ENCODE measurements at places on chromosomes 11 and 22.

DNA sequence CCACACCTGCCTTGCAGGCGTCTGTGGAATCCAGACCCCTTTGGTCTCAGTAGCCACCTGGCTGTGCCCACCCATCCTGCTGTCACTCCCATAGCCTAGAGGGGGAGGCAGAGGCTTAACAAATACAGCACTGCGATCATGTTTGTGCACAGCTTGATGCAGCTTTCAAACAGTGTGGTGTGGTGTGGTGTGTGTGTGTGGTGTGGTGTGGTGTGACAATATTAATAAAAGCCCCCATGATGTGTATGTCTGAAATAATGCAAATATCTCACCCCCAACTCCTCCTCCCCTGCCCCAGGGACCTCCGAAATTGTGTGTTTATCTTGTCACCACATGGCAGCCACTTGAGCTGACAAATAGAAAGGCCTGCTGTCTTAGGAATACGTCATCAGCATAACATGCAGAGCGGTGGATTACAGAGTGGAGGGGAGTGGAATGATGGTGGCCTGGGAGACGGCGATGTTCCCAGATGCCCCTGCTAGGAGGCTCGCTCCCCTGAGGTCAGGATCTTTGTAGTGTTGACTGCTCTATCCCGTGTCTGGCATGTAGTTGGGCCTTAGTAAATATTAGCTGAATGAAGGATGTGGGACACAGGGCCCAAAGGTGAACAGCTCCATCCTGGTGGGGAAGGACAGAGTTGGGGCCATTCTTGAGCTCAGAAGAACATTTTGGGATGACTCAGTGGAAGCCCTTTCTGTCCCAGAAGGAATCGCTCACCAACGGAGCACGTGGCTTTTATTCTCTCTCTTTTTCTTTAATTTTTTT, 2.8 kb downstream of the PDXP start:
- DNase-seq, result peak; percentile 35

- DNase-seq, result peak; percentile 28
These were observed 344 bp downstream of the IFT27 start for GRCh38 chr22:36775586-36775963.

DNA sequence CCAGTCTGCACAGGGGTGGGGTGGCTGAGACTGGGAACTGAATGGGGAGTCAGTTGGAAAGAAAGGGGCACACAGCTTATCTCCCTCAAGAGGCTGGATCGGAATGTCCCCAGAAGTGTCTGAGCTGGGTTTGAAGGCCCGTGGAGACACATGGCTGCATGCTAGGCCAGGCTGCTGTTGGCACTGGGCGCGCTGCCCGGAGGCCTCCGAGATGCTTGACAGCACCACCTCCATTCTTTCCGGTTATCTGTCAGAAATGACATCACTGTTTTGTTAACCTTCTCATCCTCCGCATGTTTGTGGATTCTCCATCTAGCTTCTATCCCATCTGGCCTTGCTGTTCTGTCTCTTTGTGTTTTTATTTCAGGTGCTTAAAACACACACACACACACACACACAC, 85.5 kb downstream of the APIP start:
- DNase-seq, result no peak

GRCh38 chr22:31272522-31273446, 19.5 kb downstream of the PIK3IP1 start:
- DNase-seq, result peak; percentile 45

- DNase-seq, result no peak
These were observed 252.0 kb downstream of the AASDHPPT start for GRCh38 chr11:106329273-106330018.

DNA sequence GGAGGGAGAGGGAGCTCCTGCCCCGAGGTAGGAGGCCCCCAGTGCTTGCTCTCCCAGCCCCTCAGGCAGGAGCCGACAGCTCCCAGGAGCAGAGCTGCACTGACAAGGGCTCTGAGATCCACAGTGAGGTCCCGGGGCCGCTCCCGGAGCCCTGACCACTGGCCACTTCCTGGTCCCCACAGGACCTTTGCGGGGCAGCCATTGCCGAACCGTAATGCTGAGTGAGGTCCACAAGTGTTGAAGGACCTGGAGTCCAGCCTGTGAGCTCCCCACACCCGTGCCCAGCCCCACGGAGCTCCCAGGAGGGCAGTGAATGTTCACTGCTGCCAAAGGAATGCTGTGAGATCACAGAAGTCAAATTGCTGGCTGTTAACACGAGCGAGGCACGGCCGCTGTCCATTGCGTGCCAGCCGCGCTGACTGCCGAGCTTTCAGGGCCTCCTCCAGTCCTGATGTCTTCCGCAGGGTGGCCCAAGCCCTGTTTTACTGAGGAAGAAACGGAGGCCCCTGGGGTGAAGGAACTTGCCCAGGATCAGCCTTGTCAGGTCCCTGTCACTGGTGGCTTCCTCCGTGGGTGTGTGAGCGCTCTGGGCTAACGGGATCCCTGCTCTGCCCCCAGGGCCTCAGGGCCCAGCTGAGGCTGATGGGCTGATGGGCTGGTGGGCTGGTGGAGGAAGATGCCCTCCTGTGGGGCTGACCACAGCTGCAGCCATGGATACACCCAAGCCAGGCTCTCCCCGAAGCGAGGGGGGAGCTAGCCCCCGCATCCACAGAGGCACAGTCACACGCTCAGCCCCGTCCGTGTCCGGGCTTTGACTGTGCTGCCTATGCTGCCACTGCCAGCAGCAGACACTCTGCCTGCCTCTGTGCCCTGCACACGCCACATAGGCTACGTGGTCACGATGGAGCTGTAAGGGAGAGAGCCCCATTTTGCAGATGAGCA, 70.8 kb downstream of the WNT7B start:
- no peak for DNase-seq

DNA sequence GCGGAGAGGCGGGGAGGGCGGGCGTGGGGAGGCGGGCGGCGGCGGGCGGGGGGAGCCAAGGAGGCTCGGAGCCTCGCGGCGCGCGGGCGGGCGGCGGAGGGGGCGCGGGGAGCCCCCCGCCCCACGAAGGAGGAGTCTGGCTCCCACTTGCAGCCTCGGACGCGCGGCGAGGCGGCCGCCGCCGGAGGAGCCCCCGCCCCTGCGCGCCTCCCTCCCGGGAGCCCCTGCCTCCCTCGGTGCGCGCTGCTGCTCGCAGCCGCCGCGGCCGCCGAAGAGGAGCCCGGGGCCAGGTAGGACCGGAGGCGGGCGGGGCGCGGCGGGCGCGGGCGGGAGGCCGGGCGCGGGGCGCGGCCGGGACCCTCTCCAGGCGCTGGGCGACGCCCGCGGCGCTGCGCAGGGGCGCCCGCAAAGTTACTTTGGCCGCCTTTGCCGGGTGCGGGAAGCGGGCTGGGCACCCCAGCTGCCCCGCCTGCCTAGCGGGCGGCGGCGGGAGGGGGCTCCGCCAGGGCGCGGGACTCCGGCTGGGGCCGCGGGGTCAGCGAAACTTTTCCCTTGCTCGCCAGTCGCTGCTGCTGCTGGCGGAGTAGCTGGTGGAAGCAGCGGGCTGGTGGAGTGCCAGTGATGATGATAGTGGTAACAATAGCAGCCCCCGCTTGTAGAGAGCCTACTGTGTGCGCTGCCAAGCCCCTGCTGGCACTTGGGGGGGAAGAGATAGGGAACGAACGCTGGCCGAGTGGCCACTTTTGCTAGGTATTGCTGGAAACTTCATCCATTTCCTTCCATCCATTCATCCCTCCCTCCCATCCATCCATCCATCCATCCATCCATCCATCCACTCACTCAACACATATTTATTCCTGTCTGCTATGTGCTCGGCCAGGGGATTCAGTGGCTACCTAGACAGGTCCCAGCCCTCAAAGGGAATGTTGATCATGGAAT, at the start of gene MPPED1:
Gene MPPED1, plus strand, starts transcription at position 146 of the 939 bp plus-strand sequence. CDS start 12,972 bp downstream, outside the sequence.
- no peak for DNase-seq

DNA sequence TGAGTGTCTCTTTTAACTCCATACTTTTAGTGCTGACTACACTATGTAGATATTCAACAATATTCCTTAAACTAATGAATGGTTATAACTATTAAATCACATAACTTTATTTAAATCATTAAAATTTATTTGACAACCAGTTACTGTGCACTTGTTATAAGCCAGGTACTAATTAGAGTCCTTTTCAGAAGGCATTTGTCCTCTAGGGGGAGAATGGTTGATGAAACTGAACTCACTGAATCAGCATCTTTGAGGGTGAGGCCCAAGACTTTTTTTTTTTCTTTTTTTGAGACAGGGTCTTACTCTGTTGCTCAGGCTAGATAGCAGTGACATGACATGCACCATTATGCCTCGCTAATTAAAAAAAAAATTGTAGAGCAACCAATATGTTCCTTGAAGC, 515.6 kb upstream of the CCDC90B start:
- no peak for DNase-seq

- DNase-seq, result no peak
These were observed 14.0 kb downstream of the CAPN5 start for GRCh38 chr11:77080643-77081210.

DNA sequence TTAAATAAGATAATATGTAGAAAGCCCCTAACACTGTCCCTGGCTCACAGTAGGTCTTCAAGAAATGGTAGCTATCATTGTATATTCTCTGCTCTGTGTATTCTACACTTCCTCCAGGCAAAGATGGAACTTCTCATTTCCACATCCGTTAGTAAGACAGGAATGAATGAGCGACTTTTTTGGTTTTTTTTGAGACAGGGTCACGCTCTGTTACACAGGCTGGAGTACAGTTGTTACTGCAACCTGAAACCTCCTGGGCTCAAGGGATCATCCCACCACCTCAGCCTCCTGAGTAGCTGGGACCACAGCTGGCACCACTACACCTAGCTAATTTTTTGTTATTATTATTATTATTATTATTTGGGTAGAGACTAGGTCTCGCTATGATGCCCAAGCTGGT, 2.3 kb upstream of the CLPB start:
- no peak for DNase-seq

DNA sequence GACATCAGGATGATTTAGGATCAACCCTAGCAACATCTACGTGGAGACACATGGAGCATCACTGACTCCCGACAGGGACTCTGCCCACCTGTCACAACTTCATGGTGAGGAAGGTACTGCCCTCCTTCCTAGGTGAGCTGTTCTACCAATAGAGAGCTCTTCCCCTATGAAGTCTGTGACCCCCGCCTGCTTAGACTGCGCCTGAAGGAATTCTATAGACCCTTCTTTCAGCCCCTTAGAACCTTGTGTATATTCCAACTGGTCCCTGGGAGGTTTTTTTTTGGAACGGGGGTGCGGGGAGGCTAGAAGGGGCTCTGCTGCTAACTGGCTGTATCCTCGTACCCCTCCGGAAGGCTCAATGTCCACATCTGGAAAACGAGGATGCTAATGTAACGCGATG, 566 bp downstream of the INTS4 start:
- DNase-seq, result no peak

GRCh38 chr11:69014898-69015549, 2.0 kb upstream of the MRGPRF start:
- no peak for DNase-seq

DNA sequence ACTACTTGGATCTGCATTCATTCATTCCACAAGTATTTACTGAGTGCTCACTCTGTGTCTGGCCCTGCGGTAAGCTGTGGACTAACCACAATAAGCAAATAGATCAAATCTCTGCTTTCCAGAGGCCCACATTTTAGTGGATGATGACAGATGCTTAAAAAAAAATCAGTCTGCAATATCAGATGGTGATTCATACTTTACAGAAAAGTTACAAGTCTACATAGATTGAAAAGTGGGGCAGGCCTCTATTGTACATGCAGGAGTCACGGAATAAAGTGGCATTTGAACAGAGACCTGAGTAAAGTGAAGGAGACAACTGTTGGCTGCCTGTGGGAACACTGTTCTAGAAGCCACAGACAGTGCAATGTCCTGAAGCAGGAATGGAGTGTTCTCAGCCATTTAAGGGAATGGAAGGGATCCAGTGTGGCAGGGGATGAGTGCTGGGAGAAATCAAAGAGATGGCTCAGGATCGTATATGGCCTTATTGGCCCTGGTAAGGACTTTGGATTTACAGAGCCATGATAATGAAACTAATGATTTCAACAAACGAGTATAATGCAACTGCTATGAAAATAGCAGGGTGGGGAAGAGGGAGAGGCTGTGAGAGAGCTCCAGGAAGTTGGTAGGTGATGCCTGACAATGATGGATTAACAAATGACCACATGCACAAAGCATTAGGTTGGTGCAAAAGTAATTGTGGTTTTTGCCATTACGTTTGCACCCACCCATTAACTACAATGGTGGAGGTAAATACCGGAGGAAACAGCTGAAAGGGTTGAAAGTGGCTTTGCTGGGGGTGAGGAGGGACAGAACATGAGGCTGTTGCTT, 31.1 kb downstream of the TMEM45B start:
- no peak for DNase-seq

GRCh38 chr11:22133776-22134175, 59.1 kb upstream of the ANO5 start:
- no peak for DNase-seq

GRCh38 chr11:108891143-108891542, 226.3 kb downstream of the DDX10 start:
- no peak for DNase-seq

GRCh38 chr11:132840191-132840590, 692.1 kb downstream of the OPCML start:
- no peak for DNase-seq

GRCh38 chr11:60973699-60974098, 2.2 kb downstream of the CD6 start:
- DNase-seq, result peak; percentile 53

- DNase-seq, result peak; percentile 62
These were observed 42.4 kb downstream of the KCNJ4 start for GRCh38 chr22:38412435-38413084.

GRCh38 chr22:40414311-40414710, 43.9 kb downstream of the SGSM3 start:
- no peak for DNase-seq

DNA sequence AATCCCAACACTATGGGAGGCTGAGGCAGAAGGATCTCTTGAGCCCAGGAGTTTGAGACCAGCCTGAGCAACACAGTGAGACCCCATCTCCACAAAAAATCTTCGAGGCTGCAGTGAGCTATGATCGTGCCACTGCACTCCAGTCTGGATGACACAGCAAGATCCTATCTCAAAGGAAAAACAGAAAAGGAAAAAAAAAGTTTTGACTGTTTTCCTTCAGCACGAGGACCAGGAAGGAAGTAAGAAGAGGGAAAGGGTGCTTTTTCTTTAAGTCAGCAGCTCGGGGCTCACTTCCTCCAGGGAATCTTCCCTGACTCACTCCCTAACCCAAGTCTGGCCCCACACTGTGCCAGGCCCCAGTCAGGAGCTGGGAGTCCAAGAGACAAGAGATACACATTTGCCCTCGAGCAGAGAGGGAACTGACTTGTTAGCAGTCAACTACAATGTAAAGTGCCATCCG, 14.2 kb downstream of the ARRB1 start:
- DNase-seq, result no peak

- DNase-seq, result no peak
These were observed 5.6 kb downstream of the CCDC82 start for GRCh38 chr11:96384156-96384555.

- no peak for DNase-seq
These were observed 75.2 kb downstream of the ADAMTS15 start for GRCh38 chr11:130523609-130524008.

- DNase-seq, result no peak
These were observed 330.0 kb downstream of the DDX10 start for GRCh38 chr11:108994887-108995286.

GRCh38 chr11:2420502-2421225, 20.1 kb downstream of the TSSC4 start:
- DNase-seq, result peak; percentile 74

GRCh38 chr11:45150943-45151342, 4.5 kb downstream of the PRDM11 start:
- DNase-seq, result no peak
